ENCODE measurements at places on chromosomes 1 and 21. TPM values are rescaled to one million over a fixed set of nuclear protein-coding genes. Genes with fewer than 3 reads are reported as not detected.

- H3K4me3 ChIP-seq = no peak overlapping the region
- H3K4me1 ChIP-seq = no peaks in the 10 kb centered on the region
- no peak overlapping the region for H3K27ac ChIP-seq
- H3K27me3 ChIP-seq = peaks cover 4% of the 10 kb centered on the region
Measured at GRCh38 chr1:22328331-22329147, 123.1 kb upstream of the ZBTB40 start.

DNA sequence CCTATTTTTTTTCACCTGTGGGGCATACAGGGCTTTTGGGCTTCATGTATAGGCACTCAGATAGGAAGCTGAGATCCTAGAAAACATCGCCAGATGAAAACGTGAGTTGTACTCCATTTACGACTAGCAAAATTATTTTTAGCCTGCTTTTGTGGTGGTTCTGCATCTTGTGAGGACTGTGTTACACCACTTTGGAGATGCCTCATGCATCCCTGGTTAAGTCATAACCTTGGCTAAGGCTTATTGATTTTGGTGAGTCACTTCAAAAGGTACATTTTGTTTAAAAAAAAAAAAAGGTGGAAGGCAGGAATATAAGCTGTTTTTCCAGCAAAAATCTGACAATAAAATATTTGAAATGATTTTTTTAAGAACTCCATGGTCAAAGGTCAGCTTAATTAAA lies 101.8 kb upstream of the OLFM3 start:
- no peak overlapping the region for H3K27ac ChIP-seq
- no peak for DNase-seq
- H3K36me3 ChIP-seq = no peaks in the 10 kb centered on the region
- H3K27me3 ChIP-seq = no peaks in the 10 kb centered on the region
- H3K4me1 ChIP-seq = no peaks in the 10 kb centered on the region

- no peak overlapping the region for H3K27ac ChIP-seq
- DNase-seq = peak; percentile 16
- peaks cover 68% of the 10 kb centered on the region for H3K27me3 ChIP-seq
- peaks cover 5% of the 10 kb centered on the region for H3K4me1 ChIP-seq
- no peak overlapping the region for H3K4me3 ChIP-seq
- no peaks in the 10 kb centered on the region for H3K36me3 ChIP-seq
Measured at GRCh38 chr1:22712502-22713271, 2.0 kb downstream of the EPHB2 start.

DNA sequence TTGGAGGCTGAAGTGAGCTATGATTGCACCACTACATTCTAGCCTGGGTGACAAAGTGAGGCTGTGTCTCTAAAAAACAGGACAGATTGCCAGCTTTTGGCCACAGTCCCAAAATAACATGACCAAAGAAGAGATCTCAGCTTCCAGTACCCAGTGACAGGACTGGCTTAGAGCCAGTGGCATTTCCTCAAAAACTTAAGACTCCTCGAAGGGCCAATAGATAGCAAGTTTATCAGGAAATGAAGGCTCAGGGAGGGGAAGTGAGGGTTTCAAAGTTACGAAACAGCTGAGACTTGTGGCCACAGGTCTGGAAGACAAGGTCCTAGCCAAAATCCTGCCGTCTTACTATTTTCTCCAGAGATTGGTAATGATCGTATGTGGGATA lies 6.3 kb upstream of the TMEM39B start:
- no peaks in the 10 kb centered on the region for H3K36me3 ChIP-seq
- H3K27me3 ChIP-seq = no peaks in the 10 kb centered on the region

DNA sequence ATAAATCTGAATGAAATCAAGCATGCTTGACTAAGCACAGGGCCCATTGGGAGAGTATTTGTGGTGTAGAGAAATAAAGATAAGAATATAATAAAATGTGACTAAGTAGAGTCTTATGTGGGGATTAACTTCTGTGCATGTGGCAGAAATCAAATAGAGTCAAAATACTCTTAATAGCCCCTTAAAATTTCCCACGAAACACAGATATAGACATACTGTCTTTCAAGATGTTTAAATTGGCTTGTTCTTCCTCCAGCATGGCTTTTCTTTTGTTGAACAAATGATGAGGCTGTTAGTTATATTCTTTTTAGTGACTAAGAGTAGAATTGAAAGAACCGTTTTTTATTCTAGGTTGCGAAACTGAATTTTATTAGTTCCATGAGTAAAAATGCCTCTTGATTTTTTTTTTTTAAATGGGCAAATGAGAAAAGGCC lies 112.3 kb downstream of the RPS6KC1 start:
- H3K4me3 ChIP-seq = no peak overlapping the region
- peaks cover 8% of the 10 kb centered on the region for H3K36me3 ChIP-seq
- H3K27ac ChIP-seq = no peak overlapping the region

GRCh38 chr1:11828511-11828910 lies 19.1 kb downstream of the NPPA start:
- no peak overlapping the region for H3K4me3 ChIP-seq
- peaks cover 5% of the 10 kb centered on the region for H3K36me3 ChIP-seq
- no peaks in the 10 kb centered on the region for H3K4me1 ChIP-seq
- DNase-seq = no peak
- no peak overlapping the region for H3K27ac ChIP-seq

DNA sequence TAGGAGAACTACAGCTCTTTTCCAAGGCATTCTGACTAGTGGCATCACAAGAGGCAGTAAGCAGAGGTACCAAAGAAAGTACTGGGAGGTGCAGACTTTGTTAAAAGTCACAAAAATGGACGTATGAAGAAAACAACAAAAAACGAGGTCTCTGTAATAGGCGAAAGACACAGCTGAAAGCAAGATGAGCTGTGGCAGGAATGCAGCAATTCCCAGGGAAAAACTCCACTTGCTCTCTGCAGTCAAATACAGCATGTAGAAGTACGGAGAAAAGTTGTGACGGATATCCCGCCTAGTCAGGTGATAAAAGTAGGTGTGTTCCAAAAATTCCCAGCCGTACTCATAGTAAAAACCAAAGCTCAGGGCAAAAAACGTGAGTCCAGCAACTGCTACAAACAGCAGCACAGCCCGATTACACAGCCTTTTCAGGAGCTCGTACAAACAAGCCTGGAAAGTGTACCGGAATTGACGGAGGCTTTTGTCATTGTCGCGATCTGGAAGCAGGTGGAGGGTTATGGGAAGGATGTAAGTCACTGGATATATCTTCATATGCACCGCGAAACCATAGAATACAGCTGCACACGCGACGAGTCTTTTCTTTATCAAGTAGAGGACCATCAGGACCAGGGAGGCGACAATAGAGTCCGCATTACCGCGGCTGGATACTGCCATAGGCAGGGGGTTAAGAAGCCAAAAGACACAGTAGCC lies 979 bp downstream of the PIGM start:
- peaks cover 7% of the 10 kb centered on the region for H3K36me3 ChIP-seq
- peak overlapping the region; percentile 89 for H3K27ac ChIP-seq
- no peak for DNase-seq
- peaks cover 25% of the 10 kb centered on the region for H3K4me1 ChIP-seq

- peak overlapping the region; percentile 54 for H3K27ac ChIP-seq
- H3K4me3 ChIP-seq = peak overlapping the region; percentile 85
- peaks cover 44% of the 10 kb centered on the region for H3K4me1 ChIP-seq
- peaks cover 34% of the 10 kb centered on the region for H3K36me3 ChIP-seq
- DNase-seq = no peak
Measured at GRCh38 chr21:46456750-46457149, 1.9 kb upstream of the DIP2A start.

DNA sequence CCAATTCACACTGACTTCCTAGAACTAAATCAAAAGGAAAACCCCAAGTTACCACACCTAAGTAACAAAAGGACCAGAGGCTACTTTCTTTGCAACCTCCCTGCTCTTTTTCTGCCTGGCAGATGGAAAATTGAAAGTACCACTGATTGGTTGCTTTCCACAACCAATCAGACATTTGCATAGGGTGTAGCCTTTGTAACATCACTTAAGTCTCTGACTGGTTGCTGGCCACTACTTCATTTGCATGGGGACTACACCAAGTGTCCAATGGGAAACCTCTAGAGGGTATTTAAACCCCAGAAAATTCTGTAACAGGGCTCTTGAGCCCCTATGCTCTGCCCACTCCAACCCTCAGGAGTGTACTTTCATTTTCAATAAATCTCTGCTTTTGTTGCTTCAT lies 365.0 kb downstream of the LTN1 start:
- peaks cover 11% of the 10 kb centered on the region for H3K36me3 ChIP-seq
- DNase-seq = no peak
- H3K27me3 ChIP-seq = no peaks in the 10 kb centered on the region
- no peak overlapping the region for H3K4me3 ChIP-seq

GRCh38 chr1:161440312-161440894 lies 64.9 kb upstream of the FCGR2A start:
- peak overlapping the region; percentile 84 for H3K4me3 ChIP-seq
- H3K36me3 ChIP-seq = no peaks in the 10 kb centered on the region
- peak; percentile 84 for DNase-seq
- H3K4me1 ChIP-seq = peaks cover 7% of the 10 kb centered on the region

DNA sequence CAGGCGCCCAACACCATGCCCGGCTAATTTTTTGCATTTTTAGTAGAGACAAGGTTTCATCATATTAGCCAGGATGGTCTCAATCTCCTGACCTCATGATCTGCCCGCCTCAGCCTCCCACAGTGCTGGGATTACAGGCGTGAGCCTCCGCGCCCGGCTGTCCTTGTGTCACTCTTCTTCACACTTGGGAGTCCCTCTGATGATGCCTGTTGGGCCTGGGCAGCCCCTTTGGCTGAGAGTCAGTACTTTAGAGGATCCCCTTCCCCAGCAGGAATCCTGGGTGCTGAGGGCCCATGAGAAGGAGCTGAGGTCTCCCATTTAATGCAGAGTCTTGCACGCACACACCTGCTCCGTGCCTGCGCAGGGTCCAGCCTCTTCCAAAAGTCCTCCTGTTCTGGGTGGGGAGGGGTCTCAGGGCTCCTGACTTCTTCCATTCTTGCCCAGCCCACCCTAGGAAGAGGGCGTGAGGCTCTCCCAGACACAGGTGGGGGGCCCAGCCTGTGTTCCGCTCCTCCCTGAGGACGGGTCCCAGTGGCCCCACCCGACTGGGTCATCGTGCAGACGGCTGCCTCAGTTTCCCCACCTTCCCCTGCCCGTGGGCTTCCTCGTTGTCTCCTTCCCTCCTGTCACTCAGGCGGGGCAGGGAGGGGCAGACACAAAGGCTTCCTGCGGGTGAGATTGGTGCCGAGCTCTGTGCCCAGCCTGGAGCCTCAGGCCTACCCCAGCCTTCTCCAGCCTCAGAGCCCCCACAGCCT lies 3.9 kb downstream of the TTLL10 start:
- DNase-seq = no peak
- no peak overlapping the region for H3K27ac ChIP-seq
- peaks cover 13% of the 10 kb centered on the region for H3K27me3 ChIP-seq
- H3K4me1 ChIP-seq = peaks cover 6% of the 10 kb centered on the region
- no peak overlapping the region for H3K4me3 ChIP-seq
- H3K36me3 ChIP-seq = no peaks in the 10 kb centered on the region

DNA sequence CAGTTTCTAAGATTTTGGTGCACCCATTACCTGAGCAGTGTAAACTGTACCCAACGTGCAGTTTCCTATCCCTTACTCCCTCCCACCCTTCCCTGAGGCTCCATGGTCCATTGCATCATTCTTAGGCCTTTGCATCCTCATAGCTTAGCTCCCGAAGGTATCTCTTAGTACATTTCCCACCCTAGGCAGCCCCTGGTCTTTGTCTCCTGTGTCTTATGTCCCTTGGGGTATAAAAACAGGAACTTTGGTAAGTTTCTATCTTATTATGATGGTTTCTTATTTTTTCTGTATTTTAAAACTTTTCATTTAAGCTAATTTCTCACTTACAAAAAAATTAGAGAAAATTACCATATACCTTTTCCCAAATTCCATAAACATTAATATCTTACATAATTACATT lies 78.1 kb downstream of the URB2 start:
- H3K4me3 ChIP-seq = no peak overlapping the region
- H3K36me3 ChIP-seq = no peaks in the 10 kb centered on the region
- no peak for DNase-seq
- no peaks in the 10 kb centered on the region for H3K27me3 ChIP-seq

DNA sequence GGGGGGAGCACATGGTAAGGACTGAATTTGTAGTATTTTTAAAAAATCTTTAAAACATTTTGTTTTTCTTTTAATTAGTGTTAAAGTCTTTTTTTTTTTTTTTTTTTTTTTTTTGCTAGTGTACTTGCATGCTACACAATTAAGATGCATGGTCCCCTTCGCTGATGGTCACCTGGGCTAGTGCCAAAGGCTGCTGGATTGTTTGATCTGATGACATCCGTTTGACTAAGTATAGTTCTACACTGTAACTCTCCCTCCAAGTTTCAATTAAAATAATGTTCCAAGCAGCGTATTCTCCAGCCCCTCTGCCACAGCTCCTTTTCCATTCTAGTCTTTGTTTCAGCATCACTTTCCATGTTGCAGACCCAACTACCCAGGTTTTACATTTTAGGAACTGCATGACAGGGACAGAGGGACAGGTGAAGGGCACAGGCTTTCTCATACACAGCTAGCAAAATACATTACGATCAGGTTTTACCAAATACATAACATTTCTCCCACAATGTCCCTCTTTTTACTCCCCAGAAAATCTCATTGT lies 852 bp upstream of the RAVER2 start:
- H3K4me1 ChIP-seq = peaks cover 17% of the 10 kb centered on the region
- peak overlapping the region; percentile 80 for H3K4me3 ChIP-seq
- H3K27ac ChIP-seq = peak overlapping the region; percentile 64
- no peaks in the 10 kb centered on the region for H3K27me3 ChIP-seq
- DNase-seq = no peak

GRCh38 chr1:81228926-81229325 lies 571.8 kb upstream of the ADGRL2 start:
- no peaks in the 10 kb centered on the region for H3K4me1 ChIP-seq
- no peak overlapping the region for H3K27ac ChIP-seq
- no peak overlapping the region for H3K4me3 ChIP-seq
- no peaks in the 10 kb centered on the region for H3K36me3 ChIP-seq
- no peak for DNase-seq
- H3K27me3 ChIP-seq = no peaks in the 10 kb centered on the region

DNA sequence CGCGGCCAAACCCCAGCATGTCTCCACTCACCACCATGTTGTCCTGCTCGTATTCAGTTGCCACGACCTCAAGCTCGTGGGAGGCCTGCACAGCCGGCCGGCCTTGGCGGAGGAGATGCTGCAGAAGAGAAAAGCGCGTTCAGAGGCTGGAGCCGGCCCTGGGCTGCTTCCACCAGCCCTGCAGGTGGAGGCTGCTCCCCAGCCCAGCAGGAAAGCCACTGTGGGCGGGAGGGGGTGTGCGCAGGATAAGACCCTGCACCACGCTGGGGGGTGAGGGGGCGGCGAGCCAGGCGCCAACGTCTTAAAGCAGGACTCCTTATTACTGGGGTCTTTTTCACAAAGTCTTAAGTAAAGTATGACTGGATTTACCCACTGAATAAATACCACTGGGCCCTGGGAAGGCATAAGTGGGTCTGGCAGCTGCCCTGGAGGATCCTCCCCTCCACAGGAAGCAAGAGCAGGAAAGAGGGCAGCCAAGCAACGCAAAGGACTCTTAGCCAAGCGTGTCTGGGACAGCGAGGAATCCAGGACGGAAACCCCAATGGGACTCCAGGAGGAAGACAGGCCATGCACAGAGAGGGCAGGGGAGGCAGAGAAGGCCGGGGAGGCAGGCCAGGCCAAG lies 104.8 kb downstream of the NPHP4 start:
- no peaks in the 10 kb centered on the region for H3K36me3 ChIP-seq
- no peaks in the 10 kb centered on the region for H3K27me3 ChIP-seq
- DNase-seq = no peak
- H3K4me1 ChIP-seq = no peaks in the 10 kb centered on the region

- no peak for DNase-seq
- H3K4me1 ChIP-seq = peaks cover 2% of the 10 kb centered on the region
- H3K4me3 ChIP-seq = no peak overlapping the region
Measured at GRCh38 chr21:16179773-16180172, 450.0 kb downstream of the USP25 start.

Gene ADCY10
- total RNA-seq = not detected

Gene FAM110D
- total RNA-seq = not detected

Gene APOBEC4
- total RNA-seq = not detected

Gene NLRP3
- total RNA-seq = 9.1 TPM

Gene GRHL3
- not detected for total RNA-seq

Gene VANGL1
- 2.4 TPM for total RNA-seq

Gene FCN3
- not detected for total RNA-seq

Gene SYNC
- total RNA-seq = not detected

Gene DENND2D
- 203 TPM for total RNA-seq

Gene FCRL3
- total RNA-seq = 0.99 TPM
